ENCODE measurements at places on chromosomes 7 and 10.

DNA sequence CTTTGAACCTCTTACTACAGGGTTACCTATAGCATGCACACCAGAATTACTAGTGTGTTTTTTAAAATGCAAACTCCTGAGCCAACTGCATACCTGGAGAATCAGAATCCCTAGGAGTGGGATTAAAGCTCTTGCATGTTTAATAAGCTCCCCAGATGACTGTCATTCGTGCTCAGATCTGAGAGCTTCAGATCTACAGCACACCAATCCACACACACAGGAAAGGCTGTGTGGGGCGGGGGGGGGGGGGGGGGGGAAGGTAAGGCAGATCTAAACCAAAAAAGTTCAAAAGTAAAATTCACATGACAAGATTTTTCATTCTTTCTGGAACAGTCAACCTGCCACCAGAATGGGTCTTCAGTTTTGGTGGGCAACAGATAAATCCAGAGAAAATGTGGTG is 5.5 kb downstream of the FAM3C start:
- DNase-seq, result no peak

GRCh38 chr7:101927802-101928201 is 110.4 kb downstream of the CUX1 start:
- no peak for DNase-seq

DNA sequence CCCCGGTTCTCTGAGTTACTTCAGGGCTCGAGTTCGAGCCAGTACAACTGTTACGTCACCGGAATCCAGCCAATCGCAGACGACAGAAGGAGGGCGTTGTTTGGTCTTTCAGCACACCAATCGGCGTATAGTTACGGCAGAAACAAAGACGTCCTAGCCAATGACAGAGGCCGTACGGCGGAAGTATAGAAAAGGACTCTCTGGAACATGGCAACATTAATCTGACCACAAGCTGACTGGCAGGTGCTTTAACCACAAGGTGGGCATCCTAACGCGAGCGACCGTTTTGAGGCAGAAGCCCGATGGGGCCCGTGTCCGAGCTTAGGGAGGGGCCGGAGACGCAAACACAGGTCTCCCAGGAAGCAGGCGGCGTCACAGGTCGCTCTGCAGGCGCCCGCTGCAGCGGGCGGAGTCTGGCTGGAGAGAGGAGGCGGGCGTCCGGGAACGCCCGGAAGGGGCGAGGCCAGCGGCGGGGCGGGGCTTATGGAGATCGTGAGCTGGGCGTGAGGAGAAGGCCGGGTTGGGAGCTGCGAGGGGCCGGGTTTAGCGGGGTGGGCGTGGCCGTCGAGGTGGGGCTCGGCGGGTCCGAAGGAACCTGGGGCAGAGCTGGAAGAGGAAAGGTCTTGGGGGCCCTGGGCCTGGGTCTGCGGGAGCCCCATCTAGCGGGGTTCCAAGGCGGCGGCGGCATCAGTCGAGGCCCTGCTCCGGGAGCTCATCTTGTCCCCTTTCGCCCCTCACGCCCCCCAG is at the start of gene MOSPD3:
MOSPD3 (plus strand) TSS at position 558 of the 747 bp plus-strand sequence. CDS start 252 bp downstream, outside the sequence.
- DNase-seq, result peak; percentile 100

DNA sequence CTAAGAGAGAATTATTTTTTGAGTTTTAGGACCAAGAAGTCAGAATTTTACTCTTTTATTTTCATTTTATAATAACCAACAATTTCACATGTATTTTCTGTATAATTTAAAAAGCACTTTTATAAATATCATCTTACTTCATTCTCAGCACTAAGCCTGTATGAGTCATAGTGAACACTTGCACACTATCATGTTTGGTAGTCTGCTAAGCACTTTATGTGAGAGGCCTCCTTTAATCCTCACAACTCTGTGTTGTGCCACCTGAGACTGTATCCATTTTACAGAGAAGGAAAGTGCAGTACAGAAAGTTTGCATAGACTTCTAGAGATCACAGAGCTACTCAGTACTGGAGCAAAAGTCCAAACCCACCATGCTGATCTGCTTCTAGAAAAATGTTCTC is 939.6 kb downstream of the NRG3 start:
- DNase-seq, result no peak

- DNase-seq, result no peak
Observed at GRCh38 chr10:28177944-28178637, 124.8 kb downstream of the MPP7 start.

- no peak for DNase-seq
Observed at GRCh38 chr7:82131215-82131614, 312.4 kb downstream of the CACNA2D1 start.

DNA sequence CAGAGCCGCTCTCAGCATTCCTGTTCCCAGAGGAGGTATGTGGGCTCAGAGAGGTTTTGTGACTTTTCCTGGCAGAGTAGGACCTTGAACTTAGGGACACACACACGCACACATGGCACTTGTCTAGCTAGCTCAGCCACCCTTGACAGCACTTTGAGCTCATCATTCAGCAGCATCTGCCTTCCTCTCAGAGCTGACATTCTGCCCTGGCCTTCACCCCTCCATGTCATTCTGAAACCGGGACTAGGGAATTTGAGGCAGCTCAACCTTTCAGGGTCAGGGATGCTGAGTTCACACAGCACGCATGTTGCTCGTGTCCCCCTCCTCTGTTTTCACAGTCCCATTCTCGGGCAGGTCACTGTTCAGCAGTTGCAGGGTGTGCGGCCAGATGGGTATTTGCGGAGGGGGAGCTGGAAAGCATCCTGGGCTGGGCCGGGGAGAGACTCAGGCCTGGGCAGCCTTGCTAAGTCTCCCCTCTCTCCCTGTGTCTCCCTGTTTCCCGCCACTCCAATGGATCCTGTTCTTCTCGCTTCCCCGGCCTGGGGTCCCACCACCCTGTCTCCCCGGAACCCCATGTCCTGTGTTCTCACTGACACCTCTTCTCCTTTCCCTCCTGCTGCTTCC is 78.0 kb downstream of the COL13A1 start:
- DNase-seq, result no peak

DNA sequence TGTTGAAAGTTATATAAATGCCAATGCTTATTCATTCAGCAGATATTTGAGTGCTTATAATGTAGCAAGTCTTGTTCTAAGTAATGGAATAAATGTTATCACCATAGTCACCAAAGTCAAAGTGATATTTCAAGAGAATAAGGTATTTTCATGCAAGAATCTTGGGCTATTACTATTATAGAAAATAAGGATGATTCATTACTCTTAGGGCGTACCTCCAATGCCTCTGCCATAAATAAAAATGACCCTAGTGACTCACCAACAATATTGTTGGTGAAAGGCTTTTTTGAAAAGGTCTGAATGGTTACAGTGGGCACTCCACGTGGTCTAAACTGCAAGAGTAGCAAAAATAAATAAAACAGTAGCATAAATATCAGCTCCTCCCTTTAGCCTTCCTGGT is 68.4 kb downstream of the RALA start:
- no peak for DNase-seq

DNA sequence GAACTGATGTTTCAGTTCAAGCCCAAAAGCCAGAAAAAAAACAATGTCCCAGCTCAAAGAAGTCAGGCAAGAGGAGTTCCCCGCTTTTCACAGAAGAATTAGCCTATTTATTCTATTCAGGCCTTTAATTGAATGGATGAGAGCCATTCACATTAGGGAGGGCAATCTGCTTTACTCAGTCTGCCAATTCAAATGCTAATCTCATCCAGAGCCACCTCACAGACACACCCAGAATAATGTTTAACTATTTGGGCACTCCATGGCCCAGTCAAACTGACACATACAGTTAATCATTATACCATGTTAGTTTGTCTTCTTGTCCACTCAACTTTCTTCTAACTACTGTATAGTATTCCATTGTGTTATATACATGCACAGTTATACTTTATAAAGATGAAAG is 2.6 kb upstream of the NPSR1 start:
- DNase-seq, result no peak

DNA sequence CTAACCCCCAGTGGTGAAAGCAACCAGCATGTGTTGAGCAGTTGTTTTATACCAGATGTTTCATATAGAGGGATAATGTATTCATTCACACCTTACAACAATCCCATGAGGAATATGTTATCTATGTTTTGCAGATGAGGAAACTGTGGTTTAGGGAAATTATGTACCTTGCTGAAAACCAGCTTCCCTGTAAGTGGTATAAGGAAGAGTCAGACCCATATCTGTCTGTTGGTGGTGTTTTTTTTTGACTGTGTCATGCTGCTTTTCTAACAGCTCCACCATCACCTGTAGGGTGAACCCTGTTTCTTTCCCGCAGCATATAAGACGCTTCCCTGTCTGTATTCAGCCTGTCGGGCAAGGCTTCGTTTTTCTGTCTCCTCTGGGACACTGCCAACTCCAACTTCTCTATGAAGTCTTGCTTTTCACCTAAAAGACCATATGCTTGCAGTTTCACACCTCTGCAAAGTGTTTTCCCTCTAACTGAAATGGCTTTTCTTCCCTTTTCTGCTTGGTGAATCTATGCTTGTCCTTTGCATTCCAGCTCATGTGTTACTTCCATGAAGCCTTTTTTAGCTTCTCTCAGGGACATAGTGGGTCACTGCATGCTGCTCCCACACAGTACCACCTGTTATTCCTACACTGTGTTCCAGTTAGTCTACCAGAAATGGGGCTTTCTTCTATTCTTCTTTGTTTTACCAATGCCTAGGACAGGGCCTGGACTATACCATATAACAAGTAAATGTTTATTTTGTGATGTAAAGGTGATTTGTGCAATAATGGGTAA is 92.8 kb downstream of the ST7 start:
- DNase-seq, result no peak

Data from hematopoietic multipotent progenitor cell treated with erythropoietin and hydrocortisone succinate and interleukin-3 and kit ligand, for 8 days (in vitro differentiated cells).